ENCODE measurements at places on chromosomes 1 and 21.

- DNase-seq: no peak
These were observed 407.4 kb downstream of the NTNG1 start for GRCh38 chr1:107548276-107548675.

- no peak for DNase-seq
These were observed 813.2 kb downstream of the PLA2G4A start for GRCh38 chr1:187641907-187642306.

DNA sequence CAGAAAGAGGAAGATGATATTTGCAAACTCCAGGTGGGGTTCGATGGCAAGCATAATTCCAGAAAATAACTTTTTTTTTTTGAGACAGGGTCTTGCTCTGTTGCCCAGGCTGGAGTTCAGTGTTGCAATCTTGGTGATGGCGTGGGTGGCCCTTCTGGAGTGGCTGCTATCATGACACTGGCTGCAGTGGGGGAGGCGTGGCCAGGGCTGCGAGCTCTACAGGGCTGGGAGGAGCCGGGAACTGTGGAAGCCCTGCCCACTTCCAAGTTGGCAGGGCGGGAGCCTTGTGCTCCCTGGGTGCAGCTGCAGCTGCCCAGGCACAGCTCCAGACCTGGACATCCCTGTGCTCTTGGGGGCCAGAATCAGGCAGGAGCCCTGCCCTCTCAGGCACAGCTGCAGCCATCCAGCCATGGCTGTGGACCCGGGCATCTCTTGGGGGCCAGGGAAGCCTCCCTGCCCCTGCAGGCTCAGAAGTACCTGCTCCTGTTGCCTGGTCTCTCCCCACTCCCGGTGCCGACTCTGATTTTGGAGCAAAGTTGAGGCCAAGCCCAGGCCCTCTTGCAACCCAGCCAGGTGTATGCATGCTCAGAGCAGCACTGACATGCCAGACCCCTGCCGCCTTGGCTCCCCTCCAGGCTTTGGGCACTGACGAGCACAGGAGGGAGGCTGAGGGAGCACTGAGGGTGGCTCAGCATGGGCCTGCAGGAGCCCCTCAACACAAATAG is 7.2 kb upstream of the BCL10 start:
- DNase-seq: no peak

GRCh38 chr1:8987881-8988617 is 38.2 kb downstream of the SLC2A7 start:
- DNase-seq: peak; percentile 61

DNA sequence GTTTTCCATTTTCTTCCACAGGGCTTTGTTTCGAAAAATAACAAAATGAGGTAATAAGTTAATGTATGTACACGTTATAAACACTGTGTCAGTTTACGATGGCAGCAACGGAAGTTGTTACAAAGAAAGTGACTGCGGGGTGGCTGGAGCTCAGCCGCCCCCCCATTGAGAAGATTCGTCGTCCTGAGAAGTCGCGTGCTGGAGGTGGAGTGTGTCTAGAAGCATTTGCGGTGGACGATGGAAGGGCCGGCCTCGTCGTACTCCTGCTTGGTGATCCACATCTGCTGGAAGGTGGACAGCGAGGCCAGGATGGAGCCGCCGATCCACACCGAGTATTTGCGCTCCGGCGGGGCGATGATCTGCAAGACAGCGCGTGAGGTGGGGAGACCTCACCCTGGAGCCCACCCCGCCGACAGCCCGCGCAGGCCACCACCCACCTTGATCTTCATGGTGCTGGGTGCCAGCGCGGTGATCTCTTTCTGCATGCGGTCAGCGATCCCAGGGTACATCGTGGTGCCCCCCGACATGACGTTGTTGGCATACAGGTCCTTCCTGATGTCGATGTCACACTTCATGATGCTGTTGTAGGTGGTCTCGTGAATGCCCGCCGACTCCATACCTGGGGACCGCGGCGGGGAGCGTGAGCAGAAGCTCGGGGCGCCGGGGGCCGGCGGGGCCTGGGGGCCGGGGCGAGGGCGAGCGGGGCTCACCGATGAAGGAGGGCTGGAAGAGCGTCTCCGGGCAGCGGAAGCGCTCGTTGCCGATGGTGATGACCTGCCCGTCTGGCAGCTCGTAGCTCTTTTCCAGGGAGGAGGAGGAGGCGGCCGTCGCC is 2.4 kb downstream of the ACTA1 start:
- no peak for DNase-seq

Data from RWPE1 (cell line).